ENCODE measurements at places on chromosomes 11 and 22.

DNA sequence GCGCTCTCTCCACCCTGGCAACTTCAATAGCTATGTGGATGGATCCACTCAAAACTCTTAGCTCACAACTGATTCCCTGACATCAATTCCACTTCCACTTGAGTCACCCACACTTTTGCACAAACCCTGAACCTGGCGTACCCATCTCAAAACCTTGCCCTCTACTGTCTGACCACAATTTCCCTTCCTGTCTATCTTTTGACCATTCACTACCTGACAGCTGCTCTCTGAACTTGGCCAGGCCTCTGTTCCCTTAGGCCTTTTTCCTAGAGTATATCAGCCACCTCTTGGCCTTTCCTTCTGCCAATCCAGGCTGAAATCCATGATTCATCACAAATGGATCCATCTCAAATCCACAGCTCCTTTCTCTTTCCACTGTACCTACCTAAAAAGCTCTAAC, 106.0 kb downstream of the RPL27A start:
- DNase-seq: no peak

DNA sequence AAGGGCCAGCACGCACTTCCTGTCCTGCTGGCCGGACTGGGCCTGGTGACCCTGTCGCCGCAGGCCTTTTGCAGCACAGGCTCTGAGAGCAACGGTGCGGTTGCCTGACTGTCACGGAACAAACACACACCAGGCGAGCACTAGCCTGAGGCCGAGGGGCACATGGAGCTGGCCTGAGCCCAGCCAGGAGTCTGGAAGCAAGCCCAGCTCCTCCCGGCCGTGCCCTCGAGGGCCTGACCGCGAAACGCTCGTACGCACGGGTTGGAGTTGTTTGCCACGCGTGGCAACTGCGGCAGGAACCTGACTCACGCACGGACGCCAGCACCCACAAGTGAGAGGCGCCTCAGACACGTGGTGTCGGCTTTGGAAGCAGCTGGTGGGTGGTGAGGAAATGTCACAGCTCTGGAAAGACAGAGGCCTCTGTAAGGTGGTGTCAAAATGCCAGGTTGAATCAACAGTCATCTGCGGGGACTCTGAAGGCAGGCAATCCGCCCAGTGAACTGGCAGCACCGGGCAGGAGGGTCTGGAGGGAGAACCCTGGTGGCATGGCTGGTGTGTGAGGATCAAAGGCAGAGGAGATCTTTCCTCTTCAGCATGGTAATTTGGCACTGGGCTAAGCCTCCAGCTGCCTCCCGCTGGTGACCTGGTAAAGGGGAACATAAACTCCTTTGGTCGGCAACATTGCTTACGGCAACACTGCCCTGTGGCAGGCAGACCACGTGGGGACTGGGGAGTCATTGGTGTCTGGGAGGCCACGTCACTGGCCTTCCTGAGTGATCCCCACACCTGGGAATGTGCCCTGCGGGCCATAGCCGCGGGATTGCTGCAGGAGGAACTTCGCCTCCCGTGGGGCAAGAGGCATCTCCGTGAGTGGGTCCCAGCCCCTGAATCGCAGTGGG, 15.3 kb upstream of the IL17REL start:
- no peak for DNase-seq

DNA sequence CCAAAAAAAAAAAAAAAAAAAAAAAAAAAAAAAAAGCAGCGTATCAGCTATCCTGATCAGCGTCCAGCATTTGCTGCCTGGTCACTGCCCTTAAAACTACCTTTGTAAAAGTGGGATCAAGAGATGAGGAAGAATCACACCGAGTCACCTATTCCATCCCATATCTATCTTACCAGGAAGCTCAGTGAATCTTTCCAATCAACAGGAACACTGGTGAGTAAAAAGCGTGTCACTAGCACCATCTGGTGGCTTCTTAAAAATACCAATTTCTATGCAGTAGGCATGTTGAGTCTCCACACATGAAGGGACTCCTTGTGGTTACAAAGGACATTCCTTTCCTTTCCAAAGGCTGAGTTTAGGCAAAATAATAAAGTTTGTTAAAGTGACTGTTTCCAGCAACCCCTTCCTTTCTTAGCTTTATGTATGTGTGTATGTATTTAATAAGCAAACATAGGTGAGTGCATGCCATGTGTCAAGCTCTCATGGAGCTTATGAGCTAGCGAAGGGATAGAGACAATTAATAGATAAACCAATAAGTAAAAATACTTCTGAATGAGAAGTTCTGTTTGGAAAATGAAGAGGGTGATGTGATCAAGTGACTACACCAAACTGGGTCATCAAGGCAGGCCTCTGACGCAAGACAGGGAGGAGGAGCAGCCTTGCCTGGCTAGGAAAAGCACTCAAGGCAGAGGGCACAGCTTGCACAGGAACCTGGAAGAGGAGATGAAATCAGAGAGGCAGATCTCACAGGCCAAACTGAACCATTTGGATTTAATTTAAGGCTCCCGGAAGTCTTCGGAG, 13.9 kb upstream of the TP53AIP1 start:
- peak; percentile 83 for DNase-seq

DNA sequence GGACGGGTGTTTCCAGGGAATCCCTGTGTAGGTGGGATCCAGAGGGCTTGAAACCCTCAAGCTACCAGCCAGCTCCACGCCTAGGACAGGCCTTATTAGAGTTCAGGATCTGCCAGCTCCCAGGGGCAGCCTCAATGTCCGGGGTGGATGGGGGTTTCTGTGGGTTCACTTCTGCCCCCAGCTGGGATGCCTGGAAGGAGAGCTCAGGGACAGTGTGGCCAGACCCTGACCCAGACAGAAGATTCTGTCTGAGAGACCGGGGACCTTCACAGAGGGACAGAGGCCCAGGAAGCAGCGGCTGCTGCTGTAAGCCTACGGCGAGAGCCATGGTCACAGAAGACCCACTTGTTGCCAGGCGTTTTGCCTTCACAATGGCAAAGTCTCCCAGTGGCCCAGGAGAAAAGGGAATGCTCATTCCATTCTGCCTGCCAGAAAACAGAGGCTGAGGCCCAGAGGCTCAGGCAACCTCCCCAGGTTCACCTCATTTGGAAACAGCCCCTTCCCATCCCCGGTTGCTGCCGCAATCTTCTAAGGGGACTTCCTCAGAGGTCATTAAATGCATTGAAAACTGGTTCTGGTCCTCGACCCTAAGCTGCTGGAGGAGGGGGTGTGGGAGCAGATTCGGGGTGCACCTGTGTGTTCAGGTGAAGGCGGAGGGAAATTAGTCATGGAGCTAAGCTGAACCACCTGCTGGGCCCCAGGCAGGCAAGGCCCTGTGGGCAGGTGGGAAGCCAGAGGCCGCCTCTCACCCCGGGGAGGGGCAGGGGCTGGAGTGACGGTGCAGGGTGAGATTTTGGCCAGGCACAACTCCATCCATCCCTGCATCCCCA, 4.9 kb upstream of the KRTAP5-6 start:
- DNase-seq: no peak

DNA sequence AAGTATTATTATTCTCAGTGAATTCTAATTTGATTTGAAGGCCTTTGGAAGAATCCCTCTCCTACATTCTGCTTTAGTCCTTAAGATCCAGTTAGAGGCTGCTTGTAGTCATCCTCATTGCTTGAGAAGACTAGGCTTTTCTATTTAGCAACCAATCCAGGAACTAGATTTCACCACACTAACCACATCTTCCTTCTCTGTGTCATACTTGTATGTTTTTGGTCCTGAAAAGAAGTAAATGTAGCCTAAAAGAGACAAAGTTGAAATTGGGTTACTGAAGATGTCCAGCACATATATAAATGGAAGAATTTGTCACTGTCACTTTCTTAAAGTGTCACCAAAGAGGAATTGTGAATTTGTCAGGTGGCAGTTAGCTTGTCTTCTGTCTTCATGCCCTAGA, 46.6 kb upstream of the MMP7 start:
- no peak for DNase-seq

- DNase-seq: peak; percentile 98
Measured at GRCh38 chr11:10540915-10541560, at the start of gene RNF141. RNF141 (minus strand) TSS chr11:10541187; CDS start chr11:10534158, 7,029 bp downstream.

- DNase-seq: no peak
Measured at GRCh38 chr22:44516841-44517240, 18.8 kb upstream of the RTL6 start.

- peak; percentile 25 for DNase-seq
Measured at GRCh38 chr11:65316227-65317024, 1.8 kb downstream of the CDC42EP2 start.

DNA sequence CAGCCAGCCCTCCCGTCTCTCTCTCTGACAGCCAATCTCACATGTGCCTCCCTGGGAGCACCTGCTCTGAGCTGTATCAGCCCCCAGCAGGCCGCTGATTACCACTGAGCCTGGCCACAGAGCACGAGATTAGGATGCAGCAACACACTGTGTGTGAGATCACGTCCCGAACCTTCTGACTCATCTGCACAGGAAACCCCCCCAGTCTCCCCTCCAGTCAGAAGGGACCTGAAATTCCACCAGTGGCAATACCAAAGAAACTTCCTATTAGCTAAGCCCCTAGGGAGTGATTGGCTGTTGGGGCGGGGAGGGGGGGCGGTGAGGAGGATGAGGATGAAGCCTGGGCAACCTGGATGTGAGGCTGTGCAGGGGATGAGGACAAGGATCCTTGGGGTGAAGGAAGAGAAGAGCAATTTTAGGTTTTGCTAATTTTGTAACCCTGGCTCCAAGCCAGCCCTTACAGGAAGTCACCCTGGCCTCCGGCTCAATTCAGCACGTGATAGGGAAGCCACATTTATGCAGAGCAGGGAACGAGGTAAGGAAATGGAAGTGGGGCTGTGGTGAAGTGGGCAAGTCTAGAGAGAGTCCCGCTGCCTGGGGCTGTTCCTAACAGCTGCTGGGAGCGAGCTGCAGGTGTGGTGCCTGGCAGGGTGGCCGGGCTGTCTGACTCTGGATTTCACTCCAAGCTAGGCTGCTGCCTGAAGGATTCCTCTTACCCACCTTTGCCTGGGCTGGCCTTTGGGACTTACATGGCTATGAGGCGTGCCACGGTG, 1.9 kb downstream of the SLC43A3 start:
- peak; percentile 40 for DNase-seq

GRCh38 chr11:131811383-131811782, 441.0 kb downstream of the NTM start:
- no peak for DNase-seq

GRCh38 chr11:25485315-25485714, 846.6 kb upstream of the ANO3 start:
- DNase-seq: no peak

DNA sequence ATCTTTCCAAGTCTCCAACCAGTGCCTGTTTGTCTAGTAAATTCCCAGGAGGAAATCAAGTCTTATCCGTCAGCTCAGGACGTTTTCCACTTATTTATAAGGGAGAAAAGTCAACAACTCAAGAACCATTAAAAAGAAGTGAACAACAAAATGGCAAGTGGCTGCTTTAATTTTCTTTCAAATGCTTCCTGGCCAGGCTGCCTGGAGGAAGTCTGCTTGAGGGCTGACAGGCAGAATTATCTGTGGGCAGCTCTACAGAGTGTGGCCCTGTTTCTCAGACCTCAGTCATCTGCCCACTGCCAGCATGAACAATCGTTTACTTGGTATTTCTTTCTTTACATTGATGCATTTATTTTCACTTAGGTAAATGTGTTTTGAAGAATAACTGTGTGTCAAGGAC, 281.9 kb upstream of the ISX start:
- no peak for DNase-seq

- no peak for DNase-seq
Measured at GRCh38 chr11:31424652-31425051, 55.0 kb downstream of the DNAJC24 start.

DNA sequence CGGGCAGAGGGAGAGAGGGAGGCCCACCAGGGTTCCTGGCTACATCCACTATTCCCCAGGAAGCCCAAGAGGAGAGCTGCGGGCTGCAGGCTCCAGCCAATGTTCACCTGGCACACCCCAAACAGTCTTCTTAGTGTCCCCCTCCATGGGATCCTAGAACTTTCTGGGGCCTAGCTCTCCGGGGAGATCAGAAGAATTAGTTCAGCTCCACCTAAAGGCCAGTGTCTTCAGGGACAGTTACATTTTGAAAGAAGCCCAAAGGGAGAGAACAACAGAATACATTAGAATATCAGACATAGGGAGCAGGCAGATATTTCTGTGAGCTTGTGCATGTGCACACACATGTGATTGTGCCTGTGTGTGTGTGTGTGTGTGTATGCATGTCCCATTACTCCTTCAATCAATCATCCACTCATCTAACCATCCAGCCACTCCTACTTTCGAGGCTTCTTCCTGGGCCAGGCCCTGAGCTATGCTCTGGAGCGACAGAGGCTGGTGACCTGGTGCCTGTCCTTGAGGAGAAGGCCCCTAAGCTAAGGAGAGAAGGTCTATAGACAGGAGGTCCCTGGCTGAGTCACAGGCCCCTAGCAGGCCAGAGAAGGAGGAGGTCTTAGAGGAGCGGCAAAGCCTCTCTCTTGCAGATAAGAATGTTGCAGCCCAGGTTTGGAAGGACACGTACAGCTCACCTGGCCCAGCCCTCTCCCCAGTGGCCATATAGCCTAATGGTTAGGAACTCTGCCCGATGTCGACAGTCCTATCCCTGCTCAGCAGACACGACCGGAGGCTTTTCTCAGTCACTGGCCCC, 165.5 kb downstream of the DSCAML1 start:
- DNase-seq: no peak

All from neural progenitor cell (in vitro differentiated cells).